ENCODE measurements at places on chromosomes 2 and 18.
A peak's percentile ranks its signal among the peaks of the same experiment; 100 is the strongest.

DNA sequence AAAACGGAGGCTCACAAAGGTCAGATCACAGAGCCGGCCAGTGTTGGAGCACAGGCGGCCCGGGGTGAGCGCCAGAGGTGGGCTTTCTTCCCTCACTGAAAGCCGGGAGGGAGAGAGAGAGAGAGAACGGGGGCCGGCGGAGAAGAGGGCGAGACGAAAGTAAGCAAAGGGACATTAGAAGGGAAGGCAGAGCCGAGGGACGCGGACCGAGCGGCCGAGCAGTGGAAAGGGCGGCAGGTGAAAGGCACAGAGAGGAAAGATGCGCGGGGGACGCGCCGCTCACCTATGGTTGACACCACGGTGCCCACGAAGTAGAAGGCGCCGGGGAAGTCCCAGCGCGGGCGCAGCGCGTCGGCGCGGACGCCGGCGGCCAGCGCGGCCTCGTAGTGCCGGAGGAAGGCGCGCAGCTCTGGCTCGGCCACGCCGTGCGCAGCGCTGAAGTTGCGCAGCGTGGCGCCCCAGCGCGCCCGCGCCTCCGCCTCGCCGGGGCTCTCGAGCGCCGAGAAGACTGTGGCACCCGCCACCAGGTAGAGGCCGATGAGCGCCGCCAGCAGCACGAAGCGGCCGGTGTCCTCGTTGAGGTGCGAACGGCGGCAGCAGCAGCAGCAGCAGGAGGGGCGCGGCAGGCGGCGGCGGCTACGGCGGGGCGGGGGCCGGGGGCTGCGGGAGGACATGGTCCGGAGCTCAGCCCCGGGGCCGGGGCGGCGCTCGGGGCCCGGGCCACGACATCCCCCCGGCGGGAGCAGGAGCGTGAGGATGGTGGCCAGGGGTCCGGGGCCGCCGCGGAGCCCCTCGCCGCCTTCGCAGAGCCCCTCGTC is 166.9 kb downstream of the MSH2 start:
- peak; percentile 65 for DNase-seq

DNA sequence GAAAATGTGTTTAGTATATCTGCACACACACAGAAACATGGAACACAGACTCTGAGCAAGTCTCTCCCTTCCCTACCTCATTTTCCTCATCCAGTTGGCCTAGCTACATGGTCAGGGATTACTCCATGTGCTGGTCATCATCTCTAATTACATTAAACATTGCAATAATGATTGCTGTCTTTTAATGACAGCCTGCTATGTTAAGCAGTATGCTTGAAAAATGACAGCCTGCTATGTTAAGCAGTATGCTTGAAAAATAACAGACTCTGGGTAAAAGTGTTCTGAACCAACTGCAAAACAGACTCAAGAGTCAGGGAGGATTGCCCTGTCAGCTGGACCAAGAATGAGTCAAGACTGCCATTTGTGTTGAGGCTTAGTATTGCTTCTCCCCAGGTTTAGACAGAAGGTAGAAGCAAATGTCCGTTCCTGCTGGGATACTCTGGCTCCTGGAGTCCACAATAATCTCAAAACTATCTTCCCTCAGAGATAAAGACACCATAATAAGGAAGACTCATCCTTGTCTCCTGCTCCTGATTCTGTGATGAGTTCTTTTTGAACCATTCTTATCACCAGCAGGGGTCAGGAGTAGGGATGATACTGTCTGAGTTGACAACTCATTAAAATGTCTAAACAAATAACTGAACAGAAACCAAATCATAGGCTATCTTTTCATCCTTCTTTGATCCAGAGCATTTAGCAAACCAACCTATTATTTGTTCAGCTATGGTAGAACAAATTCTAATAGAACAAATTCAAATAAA is 57.7 kb downstream of the CCDC93 start:
- no peak for DNase-seq

DNA sequence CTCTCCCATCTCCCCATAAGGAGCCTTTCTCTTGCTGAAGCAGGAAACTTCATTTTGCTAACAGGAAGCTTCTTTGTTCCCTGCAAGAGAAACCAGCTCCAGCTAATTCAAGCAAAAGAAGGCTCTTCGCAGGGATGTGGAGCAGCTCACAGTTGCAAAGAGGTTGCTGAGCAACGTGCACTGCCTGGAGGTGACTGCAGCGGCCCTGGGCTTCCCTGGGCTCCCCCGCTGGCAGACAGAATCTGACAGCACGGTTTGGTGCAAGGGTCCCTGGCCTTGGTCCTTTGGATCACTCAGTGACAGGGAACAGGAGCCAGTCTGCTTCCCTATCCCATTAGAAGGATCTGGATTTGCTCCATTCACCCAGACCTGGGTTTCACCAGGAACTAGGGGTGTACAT is 25.8 kb downstream of the GPR55 start:
- no peak for DNase-seq

DNA sequence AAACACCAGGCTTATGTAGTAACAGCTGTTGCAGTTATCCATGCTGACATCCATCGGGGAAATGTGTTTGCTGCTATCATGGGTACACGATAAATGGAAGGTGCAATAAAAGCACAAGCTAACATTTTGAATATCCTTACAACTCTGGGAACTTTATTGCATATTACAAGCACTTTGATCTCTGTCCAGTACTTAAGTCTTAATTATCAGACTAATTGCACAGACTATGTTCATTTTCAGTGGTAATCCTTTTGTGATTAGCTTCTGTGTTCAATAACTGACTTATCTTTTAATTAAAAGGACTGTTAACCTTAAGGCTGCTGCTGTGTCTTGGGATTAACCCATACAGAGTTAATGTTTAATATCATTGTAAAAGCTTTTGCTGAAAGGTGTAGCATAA is 101.4 kb upstream of the ATP5MC3 start:
- DNase-seq = no peak

DNA sequence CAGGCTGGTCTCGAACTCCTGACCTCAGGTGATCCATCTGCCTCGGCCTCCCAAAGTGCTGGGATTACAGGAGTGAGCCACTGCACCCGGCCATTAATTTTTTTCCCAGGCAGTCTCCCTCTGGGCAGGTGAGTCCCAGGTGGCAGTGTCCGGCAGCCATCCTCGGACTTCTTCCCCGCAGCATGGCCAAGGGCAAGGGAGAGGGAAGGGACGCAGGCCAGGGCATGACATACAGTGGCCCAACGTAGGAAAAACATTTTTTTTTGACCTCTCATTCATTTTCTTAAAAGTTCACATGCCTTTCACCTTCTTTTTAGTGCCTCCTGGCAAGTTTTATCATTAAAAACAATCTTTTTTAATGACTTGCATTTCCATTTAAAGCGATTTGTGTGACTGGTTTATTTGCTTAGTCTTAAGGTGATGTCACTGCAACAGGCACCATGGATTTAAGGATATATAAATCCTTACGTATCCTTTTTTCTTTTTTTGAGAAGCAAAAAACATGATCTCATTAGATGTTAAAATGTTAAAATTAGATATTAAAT is 23.0 kb upstream of the ATOH8 start:
- DNase-seq = no peak

GRCh38 chr2:32718752-32719151 is 90.9 kb downstream of the TTC27 start:
- DNase-seq = no peak

- DNase-seq = no peak
Observed at GRCh38 chr18:78419171-78419570, 560.4 kb upstream of the SALL3 start.

DNA sequence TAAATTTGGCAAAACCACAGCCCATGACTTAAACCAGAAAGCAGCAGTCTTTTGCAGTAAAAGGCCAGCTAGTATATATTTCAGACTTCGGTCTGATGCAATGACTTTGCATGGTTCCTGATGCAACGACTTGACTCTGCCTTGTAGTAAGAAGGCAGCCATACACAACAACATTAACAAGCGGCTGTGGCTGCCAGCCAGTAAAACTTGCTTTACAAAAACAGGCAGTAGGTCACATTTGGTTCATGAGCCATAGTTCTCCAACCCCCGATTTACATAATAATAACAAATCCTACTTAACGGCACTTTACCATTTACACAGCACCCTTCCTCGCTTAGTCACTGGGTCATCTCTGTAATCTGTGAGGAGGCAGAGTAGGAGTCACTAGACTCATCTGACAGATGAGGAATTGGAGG is 410.3 kb downstream of the LRATD1 start:
- DNase-seq = no peak

- DNase-seq = no peak
Observed at GRCh38 chr2:43792653-43793052, 18.8 kb downstream of the DYNC2LI1 start.

- no peak for DNase-seq
Observed at GRCh38 chr18:22609642-22610041, 191.9 kb upstream of the CTAGE1 start.

DNA sequence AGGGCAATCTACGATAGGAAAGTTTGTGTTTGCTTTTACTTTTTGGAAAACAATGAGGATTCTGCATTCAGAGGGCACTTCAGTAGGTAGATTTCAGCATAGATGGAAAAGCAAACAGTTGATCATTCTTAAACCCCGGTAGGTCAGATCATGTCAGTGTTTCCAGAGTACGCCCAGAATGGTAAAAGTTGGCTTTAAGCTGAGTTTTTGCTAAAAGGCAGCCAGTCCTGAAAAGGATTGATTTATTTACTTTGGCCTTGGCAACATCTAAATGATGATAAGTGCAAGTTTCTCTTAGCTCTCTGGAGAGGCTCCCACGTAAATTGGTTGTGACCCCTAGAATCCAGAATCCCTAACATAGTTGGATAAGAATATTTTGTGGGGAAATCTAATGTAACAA is 168.0 kb downstream of the DIS3L2 start:
- no peak for DNase-seq

GRCh38 chr2:172996387-172996961 is 79.2 kb upstream of the MAP3K20 start:
- no peak for DNase-seq

DNA sequence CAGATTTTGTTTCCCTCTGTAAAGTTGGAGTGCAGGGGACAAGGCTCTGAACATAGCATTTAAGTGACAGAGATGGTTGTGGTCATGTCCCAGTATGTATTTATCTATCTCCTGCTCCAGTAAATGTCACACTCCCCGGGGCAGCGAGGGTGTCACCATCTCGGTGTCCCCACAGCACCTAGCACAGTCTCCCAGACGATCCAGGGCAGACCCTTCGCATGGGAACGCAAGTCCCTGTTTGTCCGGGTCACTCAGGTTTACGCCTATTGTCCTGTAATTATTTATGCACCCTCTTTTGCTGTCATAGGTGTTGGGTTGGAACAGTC is 12.6 kb upstream of the NTSR2 start:
- DNase-seq = no peak

- DNase-seq = no peak
Observed at GRCh38 chr2:28185153-28185552, 207.5 kb upstream of the FOSL2 start.

GRCh38 chr2:55992455-55992854 is 68.9 kb upstream of the EFEMP1 start:
- no peak for DNase-seq

GRCh38 chr2:160075171-160075570 is 12.8 kb upstream of the PLA2R1 start:
- DNase-seq = no peak

- DNase-seq = no peak
Observed at GRCh38 chr2:11396021-11396420, 51.6 kb upstream of the ROCK2 start.

DNA sequence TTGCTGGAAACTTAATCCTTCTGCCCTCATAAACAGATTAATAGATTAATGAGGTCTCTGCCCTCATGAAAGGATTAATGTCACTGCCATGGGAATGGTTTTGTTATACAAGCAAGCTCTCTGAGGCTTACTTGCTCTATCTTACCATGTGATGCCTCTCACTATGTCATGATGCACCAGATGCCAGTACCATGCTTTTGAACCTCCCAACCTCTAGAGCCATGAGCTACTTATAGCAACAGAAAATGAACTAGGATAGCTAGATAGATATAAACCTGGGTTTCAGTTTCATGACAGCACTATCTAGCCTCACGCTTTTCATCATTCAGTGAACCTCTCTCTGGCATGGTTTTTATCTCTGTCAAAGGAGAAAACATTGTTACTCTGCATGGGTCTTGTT is 371.6 kb upstream of the LRP1B start:
- DNase-seq = no peak

DNA sequence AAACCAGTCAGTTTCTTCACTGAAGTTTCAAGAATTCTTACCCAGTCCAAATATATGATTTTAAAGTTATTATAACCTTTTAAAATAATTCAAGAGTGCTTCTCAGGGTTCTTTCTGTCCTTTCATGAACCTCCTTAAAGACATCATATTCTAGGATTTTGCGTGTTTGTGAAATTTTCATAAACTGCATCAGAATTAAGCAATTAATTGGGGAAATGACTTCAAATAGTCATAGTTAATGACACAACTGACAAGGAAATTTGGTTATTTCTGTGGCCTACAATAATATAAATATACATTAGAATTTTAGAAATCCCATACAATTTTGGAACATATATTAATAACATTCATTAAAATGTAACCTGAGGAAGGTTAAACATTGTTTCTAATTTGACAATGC is 10.5 kb downstream of the CYP27A1 start:
- no peak for DNase-seq

- DNase-seq = no peak
Observed at GRCh38 chr2:5546181-5546580, 146.0 kb upstream of the SOX11 start.

DNA sequence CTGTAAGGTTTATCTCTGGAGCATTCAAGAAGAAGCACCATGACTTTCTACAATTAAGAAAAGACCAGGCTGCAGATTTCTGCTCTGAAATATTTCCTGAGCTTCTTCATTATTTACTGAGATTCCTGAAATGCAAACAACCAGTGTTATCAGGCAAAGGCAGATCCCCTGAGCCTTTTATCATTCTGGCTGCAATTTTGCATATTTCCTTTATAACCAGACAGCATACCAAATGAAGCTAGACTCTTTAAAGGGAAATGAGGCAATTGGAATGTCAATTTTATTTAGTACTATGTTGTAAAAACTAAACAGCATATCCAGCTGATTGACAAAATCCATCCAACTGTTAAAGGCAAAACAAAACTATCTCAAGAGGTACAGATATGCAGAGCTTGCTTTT is 372.5 kb downstream of the RIT2 start:
- no peak for DNase-seq

- no peak for DNase-seq
Observed at GRCh38 chr2:229370509-229370908, 99.4 kb upstream of the PID1 start.

DNA sequence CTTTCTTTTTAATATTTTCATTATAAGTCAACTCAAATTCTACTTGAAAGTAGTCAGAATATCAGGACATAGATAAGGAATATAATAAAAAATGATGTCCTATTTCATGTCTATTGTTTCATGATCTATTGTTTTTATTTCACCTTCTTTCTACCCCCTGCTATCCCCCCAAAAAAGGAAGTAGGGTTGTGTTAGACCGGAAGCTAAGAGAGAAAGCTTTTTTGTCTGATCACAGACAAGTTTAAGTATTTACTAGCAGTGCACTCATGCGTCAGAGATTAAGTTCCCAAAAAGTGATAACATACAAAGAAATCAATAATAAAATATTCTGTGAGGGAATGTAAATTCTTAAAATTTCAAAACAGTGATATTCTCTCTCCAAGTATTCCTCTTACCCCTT is 447.1 kb upstream of the CNTNAP5 start:
- no peak for DNase-seq

Data from COR-L47 (cell line).